Astrocyte of the hippocampus (primary cell): ENCODE measurements at places on chromosomes 11 and 22.

DNA sequence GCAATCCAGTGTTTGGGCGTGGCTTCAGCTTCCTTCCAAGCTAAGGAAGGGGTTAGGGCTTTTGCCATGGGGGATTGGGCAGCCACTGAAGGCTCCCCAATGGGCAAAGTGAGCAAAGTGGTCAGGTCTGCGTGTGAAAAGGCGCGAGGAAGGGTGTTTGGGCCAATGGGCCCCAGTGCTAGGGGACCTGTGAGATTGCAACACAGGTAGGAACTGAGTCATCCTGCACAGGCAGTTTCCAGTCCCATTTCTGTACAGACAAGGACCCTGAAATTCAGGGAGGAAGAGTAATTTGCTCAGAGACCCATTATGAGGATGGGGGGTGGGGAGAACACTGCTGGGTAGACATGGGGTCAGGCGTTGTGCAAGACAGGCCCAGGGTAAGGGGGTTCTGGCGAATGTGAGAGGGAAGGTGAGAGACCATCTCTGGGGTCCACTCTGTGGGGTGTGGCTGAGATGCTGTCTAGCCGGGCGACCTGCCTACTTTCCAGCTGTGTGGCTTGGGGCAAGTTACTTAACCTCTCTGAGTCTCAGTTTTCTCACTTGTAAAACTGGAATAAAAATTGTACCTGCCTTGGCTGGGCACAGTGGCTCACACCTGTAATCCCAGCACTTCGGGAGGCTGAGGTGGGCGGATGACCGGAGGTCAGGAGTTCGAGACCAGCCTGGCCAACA is 7.3 kb downstream of the CCDC88B start:
- DNase-seq, result no peak

DNA sequence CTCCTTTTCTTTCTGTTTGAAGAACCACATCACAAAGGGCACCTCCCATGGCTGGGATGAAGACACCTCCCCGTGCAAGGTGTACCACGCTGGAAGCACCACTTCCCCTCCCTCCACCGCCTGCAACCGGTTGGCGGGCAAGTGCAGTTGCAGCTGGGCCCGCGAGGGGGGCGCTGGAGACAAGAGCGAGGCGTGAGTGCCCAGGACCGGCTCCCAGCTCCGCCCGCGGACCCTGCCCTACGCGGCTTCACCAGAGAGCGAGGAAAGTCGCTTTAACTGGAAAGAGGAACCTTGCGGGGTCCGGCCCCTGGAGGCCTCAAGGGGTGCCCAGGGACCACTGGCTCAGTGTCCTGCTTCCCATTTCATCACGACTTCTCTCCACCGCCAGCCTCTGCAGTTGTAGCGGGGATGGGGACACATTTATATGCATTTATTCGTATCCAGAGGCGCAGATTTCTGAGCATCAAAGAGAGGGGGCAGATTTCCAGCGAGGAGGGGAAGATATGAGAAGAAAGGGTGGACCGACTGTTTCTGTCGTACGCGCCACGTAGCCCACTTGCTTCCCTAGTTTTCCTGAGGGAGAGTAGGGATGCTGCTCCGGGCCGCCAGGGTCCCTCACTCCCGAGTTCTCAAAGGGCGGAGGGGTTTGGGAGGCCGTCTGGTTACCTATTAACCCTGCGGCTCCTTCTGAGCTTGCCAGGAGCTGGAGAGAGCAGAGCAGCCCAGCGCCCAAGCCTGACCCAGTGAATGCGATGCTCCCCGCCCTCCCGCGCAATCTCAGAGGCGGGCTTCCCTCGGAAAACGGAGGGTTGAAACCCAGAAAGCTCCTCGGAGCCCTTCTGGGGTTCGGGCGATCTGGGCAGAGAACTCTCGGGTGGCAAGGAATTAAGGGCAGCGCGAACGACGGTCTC is 3.5 kb downstream of the ESAM start:
- DNase-seq, result peak; percentile 85

GRCh38 chr11:67240576-67241389 is 25.5 kb upstream of the GRK2 start:
- peak; percentile 81 for DNase-seq

DNA sequence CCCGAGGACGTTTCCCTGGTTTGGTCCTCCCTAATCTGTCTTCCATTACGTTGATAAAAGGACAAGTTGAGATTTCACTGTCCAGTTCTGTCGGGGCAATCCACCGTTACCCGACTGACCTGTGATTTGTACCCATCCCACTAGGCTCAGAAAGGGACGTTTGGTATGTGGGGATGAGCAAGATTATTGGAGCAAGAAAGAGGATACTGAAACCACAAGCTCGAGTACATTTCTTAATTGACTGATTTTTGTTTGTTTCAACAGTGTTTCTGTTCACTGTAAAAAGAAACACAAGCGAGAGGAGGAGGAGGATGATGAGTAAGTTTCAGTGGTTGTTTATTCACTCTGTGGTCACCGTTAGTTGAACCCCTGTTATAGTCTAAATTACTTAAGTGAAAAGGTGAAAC is 969 bp downstream of the CCDC117 start:
- DNase-seq, result no peak

DNA sequence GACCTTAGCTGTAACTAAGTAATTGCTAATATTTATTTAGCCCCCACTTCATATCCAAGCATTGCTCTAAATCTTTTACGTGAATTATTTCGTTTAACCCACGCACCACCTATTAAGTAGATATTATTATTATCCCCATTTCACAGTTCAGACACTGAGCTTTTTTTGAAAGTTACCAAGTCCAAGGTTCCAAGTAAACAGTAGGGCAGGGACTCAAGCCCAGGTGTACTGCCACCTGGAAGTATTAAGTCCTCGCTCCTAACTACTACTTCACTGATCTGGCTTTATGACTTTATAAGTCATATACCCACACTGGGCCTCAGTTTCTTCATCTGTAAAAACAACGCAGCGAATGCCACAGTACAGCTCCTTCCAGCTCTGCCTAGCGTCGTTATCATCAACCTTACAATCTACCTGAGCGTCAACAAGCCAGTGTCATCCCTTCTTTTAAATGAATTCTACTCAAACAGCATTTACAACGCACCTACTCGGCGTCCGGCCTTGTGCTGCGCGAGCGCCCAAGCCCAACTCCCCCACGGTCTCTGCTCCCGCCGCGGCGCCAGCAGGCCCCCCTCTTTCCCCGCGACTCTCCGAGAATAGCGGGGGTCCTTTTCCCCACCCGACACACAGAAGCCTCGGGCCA is 624 bp downstream of the TMEM41B start:
- DNase-seq, result peak; percentile 61

DNA sequence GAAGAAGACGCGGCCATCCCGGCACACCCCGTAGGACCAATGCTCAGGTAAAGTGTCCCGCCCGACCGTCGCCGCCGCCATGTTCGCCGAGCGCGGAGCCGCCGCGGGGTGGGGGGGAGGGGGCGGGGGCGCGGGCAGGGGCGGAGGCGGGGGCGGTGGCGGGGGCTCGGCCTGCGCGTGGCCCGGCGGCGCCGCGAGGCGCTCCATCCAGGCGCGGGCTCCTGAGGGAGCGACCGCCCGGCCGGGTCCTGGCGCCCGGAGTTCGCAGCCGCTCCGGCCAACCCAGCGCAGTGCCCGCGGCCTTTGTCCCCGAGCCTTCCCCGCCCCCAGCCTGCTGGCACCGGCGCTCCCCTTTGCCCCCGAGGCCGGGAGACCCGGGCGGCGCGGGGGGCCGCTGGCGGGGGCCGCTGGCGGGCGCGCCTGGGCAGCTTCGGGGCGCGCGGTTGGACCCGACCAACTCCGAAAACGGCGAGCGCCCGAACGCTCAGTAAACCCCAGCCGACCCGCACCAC is at the start of gene PLEKHA7:
Gene PLEKHA7 (minus strand): TSS at position 94 of the 512 bp plus-strand sequence. CDS start 13 bp downstream, at position 81.
- peak; percentile 55 for DNase-seq

- DNase-seq, result no peak
Measured at GRCh38 chr11:70398834-70399680, 728 bp downstream of the CTTN start.

DNA sequence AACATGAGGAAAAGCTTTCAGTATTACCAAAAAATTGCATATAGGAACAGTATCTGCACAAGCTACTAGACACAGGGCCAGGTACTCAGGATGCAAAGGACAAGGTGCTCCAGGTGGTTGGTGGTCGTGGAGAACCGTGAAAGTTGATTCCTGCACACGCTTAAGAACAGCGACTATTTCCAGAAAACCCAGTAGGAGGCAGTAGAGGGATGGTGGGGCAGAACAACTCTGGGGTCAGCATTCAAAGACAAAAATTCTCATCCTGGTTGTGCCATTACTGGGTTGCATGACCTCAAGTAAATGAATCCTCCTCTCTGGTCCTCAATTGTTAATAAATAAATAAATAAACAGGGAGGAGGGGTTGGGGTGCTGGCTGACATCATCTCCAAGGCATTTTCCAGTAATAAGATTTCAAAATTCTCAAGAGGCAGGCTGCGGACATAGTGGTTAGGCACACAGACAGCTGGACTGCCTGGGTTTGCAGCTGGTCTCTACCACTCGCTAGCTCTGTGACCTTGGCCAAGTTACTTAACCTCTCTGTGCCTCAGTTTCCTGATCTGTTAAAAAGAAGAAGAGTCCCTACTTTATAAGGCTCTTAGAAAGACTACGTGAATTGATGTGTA is 89.6 kb downstream of the ISX start:
- no peak for DNase-seq

- no peak for DNase-seq
Measured at GRCh38 chr11:116736763-116737162, 36.0 kb downstream of the BUD13 start.

GRCh38 chr11:78429660-78430059 is 12.0 kb upstream of the GAB2 start:
- DNase-seq, result no peak

DNA sequence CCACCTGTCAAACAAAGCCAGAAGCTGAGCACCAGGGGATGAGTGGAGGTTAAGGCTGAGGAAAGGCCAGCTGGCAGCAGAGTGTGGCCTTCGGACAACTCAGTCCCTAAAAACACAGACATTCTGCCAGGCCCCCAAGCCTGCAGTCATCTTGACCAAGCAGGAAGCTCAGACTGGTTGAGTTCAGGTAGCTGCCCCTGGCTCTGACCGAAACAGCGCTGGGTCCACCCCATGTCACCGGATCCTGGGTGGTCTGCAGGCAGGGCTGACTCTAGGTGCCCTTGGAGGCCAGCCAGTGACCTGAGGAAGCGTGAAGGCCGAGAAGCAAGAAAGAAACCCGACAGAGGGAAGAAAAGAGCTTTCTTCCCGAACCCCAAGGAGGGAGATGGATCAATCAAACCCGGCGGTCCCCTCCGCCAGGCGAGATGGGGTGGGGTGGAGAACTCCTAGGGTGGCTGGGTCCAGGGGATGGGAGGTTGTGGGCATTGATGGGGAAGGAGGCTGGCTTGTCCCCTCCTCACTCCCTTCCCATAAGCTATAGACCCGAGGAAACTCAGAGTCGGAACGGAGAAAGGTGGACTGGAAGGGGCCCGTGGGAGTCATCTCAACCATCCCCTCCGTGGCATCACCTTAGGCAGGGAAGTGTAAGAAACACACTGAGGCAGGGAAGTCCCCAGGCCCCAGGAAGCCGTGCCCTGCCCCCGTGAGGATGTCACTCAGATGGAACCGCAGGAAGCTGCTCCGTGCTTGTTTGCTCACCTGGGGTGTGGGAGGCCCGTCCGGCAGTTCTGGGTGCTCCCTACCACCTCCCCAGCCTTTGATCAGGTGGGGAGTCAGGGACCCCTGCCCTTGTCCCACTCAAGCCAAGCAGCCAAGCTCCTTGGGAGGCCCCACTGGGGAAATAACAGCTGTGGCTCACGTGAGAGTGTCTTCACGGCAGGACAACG is 11.7 kb downstream of the CXCR5 start:
- no peak for DNase-seq

GRCh38 chr11:116906479-116906878 is 69.1 kb upstream of the APOA1 start:
- no peak for DNase-seq
